Bronchus fibroblast of lung (primary cell): ENCODE measurements at places on chromosomes 3 and 15. TPM values are rescaled to one million over a fixed set of nuclear protein-coding genes. Genes with fewer than 3 reads are reported as not detected.

Gene FHIT
- total RNA-seq: 0.45 and 0.50 TPM in 2 replicates

Gene MYRIP
- not detected in 2 replicates for total RNA-seq

Gene ROBO1
- 27.6 and 34.5 TPM in 2 replicates for total RNA-seq

Gene CTDSPL
- total RNA-seq: 16.8 and 23.0 TPM in 2 replicates
